ENCODE measurements at places on chromosomes 1 and 21.

GRCh38 chr1:30650968-30651320, 72.4 kb downstream of the MATN1 start:
- DNase-seq: no peak

DNA sequence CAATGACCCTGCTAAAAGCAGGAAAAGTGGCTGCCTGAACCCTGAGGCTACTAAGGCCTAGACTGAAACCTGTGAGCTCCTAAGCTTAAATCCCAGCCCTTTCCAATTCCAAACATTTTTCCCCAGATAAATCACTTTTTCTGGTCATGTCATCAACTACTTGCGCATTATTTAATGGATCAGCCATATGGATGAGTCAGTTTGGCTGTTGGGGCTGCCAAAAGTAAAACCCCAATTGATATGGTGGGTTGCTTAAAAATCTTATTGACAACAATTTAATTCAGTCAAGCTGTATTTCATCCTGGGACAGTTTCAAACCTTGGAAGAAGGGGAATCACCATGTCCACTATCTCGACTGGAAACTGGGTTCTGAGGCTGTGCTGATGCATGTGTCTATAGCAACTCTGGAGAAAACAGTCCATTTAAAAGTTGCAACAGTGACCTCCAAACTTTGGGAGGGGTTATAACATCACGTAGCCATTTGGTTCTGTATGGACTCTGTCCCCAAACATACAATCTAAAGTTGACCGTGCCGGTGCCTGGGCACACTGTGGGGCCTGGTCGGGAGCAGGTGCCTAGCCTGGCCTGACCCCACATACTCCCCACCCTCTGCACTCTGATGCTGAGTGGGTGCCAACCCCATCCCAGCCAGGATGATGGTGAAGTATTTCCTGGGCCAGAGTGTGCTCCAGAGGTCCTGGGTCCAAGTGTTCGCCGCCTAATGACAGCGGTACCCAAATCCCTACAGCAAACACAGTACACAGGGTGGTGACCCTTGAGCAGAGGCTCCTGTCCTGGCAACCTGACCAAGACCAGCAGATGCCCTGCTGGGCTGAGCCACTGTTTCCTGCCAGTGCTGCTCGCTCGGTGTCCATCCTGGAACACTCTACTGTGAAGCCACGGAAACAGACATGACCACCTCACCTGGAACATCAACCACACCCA, 46.5 kb upstream of the LRRC52 start:
- no peak for DNase-seq

DNA sequence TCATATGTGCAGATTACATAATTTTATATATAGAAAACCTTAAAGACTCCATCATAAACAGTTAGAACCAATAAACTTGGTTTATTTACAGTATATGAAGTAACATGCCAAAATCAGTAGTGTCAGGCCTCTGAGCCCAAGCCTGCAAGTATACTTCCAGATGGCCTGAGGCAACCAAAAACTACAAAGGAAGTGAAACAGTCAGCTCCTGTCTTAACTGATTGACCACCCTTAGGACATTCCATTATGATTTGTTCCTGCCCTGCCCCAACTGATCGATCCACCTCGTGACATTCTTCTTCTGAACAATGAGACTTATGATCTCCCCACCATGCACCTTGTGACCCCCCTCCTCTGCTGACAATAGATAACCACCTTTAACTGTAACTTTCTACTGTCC, 630.3 kb downstream of the AMY1C start:
- no peak for DNase-seq

DNA sequence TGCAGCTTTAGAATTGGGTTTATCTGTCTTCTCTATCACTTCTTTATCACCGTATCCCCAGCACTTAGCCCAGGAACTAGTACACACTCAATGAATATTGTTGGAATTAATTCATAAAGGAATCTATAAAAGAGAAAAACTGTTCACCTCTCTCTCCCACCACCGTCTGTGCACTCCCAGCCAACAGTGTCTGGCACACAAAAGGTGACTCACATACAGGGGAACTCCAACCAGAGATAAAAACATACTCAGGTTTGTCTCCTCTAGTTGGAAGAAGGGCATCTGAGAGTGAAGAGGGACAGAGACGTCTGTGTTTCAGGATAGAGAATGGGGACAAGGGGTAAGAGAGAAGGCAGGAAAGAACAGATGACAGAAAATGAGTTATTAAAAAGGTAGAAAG, 10.0 kb downstream of the ITLN1 start:
- no peak for DNase-seq

DNA sequence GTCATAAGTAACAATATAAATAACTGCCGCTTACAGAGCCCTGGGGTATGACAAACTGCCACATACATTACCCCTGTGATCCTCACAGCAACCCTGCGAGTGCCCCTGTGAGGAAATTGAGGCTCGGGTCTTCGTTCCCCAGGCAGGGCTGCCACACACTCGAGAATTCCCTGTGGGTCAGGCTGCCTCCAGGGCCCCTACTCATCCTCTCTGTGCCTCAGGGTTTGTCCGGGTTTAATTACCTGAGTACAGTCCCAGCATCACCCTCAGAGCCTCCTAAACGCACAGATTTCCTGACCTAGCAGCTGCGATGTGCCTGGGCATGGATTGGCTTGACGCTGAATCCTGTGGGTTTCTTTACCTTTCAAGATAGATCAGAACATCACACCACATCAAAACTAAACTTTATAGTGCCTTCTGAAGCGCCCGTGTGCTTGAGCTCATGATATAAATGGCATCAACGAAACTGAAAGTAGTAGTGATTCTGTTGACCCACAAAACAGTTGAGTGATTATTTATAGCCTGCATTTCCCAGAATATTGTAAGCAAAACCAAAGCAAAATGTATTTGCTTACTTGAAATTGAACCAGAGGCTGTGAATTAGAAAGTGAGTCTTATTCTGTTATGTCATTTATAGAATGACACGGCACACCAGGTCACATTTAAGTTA, 14.0 kb downstream of the SLC37A1 start:
- no peak for DNase-seq

DNA sequence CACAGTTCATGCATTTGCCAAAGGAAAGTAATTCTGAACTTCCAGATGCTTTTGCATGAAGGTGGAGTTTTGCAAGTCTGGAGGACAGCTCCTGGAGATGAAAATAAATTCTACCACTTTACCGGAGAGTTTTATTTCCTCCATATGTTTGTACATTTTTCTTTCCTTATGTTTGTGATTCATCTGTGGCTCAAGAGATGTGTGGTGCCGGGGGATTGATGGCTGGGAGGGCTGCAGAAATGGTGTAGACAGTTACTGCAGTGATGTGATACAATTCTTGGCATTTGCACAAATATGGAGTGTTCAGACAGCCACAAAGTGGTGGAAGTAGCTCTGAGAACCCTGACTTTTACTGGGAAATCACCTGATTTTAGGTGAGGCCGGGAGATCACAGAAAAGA, 58.5 kb upstream of the ASB17 start:
- DNase-seq: no peak

DNA sequence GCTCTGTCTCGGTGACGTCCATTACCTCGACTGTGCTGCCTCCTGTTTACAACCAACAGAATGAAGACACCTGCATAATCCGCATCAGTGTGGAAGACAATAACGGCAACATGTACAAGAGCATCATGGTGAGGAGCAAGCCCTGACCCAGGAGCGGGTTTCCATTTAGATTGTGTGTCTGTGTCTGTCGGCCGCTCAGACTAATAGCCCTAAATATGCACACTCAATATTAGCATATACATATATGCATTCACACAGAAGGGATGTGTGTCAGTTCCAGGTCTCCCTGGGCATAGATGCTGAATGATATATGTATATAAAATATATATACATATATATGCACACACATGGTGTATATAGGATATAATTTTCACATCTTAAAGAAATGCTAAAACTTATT, 111.7 kb downstream of the RGL1 start:
- DNase-seq: no peak

DNA sequence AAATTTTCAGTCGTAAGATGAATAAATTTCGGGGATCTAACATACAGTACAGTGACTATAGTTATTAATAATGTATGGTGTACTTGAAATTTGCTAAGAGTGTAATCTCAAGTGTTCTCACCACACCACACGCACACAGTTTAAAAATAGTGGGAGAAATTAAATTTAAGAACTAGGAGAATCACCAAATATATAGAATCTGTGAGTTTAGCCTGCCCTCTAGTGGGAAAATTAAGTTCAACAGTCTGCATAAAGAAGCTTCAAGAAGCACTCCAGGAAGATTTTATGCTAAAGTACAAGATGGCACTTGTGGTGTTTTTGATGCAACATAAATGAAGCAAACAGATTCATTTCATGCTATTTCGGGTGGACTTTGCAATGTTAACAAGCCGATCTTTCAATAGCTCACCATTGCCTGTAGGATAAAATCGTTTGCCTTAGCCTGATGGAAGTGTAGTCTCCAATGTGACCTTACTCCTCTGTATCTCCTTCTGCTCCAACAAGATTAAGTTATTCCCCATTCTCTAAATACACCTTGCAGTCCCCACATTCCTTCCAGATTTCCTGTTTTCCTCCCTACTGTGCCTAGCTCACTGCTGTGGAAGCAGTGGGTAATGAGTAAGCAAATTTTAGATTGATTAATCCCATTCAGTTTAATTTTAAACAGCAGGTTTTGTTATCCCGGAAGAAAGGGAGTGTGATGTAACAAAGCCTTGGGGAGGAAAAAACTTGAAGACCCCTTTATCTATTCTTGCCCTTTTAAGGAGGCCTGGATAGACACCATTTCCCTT, 8.7 kb upstream of the PIK3C2B start:
- DNase-seq: peak; percentile 90

- DNase-seq: no peak
Measured at GRCh38 chr1:89765774-89766173, 55.1 kb upstream of the LRRC8D start.

DNA sequence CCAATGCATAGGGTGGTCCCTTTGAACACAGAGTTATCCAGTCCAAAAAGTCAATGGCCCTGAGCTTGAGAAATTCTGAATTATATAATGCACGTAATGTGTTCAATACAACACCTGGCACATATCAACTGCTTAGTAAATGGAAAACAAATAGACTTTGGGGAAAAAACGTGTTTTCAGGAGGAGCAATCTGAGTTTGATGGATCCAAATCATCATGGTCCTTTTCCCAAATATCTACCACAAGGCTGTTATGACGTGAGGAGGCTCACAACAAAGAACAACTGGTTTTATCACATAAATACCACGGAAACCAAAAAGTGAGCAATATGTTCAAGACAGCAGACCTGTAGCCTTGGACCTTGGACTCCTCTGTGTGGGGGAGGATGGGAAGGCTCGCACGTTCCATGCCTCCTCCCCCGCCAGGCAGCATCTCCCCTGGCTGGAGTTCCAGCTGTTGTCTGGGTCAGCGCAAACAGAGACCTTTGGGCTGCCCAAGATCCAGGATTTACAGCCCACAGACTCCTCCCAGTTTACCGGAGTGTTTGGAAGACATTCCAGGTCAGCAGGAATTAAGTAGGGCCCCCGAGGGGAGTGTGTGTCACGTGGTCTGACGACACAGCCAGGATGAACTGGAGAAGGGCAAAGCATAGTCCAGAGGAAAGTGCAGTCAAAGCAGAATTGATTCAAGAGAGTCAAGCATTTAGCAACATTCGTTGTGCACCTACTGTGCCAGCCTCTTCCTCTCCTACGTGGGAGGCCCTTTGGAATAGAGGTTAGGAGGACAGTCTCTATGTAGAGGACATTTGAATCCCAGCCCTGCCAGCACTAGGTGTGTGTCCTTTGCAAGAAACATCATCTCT, 32.2 kb upstream of the MED18 start:
- DNase-seq: no peak

GRCh38 chr21:46056450-46056903, 41.4 kb upstream of the COL6A2 start:
- DNase-seq: peak; percentile 84

Measured in fibroblast of the aortic adventitia (primary cell).